T-helper 2 cell treated with Interferon-gamma antibody and Interleukin-4, amounts not matched to agents 5 μg/mL and 100 μg/mL, for 36 hours (primary cell): ENCODE measurements at places on chromosomes 16 and 17.

- peak; percentile 54 for DNase-seq
Observed at GRCh38 chr16:22077700-22078313, 14.5 kb upstream of the VWA3A start.

DNA sequence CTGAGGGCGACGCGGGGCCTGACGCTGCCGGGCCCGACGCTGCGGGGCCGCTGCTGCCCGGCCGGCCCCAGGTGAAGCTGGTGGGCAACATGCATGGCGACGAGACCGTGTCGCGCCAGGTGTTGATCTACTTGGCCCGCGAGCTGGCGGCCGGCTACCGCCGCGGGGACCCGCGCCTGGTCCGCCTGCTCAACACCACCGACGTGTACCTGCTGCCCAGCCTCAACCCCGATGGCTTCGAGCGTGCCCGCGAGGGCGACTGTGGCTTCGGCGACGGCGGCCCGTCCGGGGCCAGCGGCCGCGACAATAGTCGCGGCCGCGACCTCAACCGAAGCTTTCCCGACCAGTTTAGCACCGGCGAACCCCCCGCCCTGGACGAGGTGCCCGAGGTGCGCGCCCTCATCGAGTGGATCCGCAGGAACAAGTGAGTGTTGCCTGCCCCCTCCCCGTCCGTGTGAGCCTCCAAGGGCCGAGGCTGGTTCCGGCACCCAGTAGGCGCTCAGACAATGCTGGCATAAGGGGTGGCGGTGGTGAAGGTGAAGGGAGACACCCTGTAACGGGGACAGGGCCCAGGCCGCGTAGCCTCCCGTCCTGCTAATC is 676 bp downstream of the CPD start:
- peak; percentile 17 for DNase-seq

DNA sequence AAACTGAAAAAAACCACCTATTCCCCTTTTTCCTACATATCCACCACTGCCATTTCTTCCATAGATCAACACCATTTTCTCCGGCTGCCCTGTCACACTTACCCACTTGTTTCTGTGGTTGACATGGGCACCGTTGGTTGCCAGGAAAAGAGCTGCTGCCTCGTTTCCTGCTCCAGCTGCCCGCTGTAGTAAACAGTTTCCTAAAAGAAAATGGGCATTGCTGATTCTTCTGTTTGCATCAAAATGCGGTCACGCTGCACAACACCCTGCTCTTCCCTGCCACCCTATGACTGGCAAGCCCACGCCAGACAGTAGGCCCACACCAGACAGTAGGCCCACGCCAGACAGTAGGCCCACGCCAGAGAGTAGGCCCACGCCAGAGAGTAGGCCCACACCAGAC is 46.3 kb downstream of the CYB5D2 start:
- no peak for DNase-seq

DNA sequence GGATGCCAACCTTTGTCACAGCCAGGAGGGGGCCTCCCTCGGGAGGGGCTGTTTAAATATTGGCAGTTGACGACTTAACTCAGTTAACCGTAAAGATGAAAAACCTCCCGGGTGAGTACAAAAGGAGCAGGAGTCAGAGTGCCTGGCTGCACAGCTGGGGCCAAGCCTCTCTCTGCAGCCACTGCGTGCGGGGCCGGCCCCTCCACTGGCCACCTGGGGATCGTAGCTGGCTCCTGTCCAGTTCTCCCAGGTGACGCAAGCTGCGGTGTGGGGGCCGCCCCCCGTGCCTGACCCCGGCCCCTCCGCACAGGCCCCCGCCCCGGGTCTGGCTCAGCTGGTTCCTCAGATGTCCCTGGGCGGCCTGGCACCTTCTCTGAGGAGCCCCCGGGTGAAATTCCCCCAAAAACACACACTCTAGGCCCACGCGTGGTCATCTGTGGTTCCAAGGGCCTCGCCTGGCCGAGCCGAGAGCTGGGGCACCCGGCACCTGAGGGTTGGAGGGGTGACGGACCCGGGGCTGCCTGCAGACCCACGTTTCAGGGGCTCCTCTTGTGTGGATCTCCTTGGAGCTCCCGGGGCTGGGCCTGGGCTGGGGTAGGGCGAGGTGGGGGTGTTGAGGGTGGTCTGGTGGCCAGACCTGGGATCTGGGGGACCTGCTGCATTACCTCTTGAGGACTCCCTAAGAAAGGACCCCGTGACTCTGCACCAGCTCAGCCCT is 7.4 kb upstream of the CACNA1H start:
- no peak for DNase-seq

- DNase-seq, result no peak
Observed at GRCh38 chr17:10621397-10621796, 35.7 kb downstream of the MYH3 start.

DNA sequence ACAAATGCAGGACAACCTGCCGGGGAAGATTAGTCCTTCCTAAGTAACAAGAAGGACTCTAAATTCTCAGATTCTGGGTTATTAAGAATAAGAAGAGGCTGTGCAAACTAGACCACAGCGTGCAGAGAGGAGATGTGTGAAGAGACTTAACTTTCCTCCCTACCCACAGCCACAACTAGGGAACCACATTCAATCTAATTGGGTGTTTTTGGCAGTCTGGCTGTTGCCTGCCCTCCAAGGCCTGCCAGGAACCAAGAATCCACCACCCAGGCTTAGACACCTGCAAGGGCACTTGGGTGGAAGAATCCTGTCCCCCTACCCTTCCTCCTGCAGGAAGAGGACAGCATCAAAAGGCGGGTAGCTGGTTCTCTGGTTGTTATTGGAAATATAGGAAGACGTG is 202.0 kb downstream of the PARN start:
- DNase-seq, result no peak

GRCh38 chr16:12801511-12802042 is 2.1 kb downstream of the CPPED1 start:
- DNase-seq, result peak; percentile 56

- DNase-seq, result no peak
Observed at GRCh38 chr16:81618661-81619060, 160.4 kb upstream of the PLCG2 start.

GRCh38 chr16:54937671-54938211 is 7.1 kb downstream of the IRX5 start:
- DNase-seq, result no peak

- no peak for DNase-seq
Observed at GRCh38 chr16:88130681-88131080, 179.4 kb downstream of the BANP start.

GRCh38 chr17:73747221-73748002 is 103.2 kb upstream of the SDK2 start:
- no peak for DNase-seq

DNA sequence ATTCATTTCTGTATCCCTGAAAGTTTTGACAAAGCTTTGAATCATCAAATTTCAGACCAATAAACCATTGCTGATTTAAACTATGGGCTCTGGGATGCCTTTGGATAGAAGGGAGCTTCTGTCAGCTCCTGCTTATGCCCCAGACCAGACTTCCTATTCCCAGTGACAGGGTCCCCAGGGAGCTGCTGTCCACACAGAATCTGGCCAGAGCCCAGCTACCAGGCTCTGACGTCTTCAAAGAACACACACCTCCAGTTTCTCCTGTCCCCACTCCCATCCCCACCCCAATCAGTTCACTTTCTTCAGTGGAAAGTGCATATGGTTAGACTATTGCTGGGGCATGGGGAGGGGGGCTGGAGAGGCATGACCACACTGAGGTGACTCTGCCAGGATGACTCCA is 51.6 kb upstream of the SREBF1 start:
- no peak for DNase-seq

- no peak for DNase-seq
Observed at GRCh38 chr17:80138856-80139426, 8.0 kb downstream of the EIF4A3 start.

GRCh38 chr17:16442594-16443510 is 27.5 kb downstream of the TRPV2 start:
- no peak for DNase-seq

DNA sequence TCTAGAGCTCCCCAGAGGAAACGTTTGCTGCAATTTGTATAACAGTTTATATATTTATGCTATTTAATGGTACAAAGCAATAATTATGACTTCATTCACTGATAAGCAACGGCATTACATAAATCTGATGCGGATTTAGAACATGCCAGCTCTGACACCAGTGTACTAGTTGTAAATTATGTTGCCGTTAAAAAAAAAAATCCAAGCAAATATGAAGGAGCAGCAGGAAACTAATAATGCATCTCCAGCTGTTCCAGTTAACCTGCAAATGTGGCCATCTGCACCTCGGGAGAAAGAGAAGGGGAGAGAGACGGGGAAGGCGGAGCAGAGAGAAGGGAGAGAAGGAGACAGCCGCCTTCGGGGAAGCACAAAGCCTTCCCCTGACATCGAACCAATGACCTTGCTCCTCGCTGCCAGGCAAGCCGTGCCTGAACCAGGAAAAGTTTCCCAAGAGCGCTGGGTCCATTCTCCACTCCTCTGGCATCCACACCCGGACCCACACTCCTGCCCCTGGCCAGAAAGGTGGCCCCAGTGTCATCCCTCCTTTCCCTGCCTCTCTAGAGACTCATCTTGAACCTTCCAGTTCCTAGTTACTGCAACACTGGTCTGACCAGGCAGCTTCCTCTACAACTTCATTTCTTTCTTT is 174.8 kb downstream of the C16orf78 start:
- DNase-seq, result no peak

- no peak for DNase-seq
Observed at GRCh38 chr16:18013863-18014262, 322.7 kb downstream of the NPIPA8 start.

DNA sequence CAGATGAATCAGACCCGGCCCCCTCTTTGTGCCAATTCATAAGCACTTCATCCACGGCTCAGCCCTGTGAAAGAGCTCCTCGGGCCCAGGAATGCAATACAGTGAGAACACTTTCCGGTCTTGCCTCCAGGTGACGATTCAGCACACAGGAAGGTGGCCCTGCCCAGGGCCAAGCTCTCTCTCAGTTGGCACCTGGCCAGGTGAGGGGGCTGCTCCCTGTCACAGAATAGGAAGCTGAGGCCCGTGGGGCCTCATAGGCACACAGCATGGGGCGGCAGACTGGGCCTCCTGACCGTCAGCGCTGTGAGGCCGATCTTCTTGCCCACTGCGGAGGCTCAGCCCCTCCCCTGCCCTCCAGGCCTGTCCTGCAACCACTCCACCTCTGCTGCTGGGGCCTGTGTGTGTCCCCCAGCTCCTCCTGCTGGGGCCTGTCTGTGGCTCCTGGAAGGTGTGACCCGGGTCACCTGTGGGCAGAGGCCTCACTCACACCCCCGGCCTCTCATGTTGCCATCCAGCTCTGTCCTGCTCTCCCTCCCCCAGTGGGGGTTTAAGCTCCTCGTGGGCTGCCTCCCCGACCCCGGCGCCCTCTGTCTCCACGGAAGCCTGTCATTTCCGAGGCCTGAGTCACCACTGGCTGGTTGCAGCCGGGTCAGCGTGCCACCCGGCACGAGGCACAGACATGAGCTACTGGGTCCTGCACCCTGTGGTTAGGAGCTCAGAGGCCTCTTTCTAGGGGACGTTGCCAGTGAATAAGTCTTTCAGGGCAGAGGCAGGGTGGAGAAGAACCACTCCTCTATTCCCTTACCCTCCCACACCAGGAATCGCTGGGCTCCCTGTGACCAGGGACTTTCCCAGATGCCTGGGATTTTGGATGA is 114.4 kb downstream of the SEC14L1 start:
- no peak for DNase-seq

DNA sequence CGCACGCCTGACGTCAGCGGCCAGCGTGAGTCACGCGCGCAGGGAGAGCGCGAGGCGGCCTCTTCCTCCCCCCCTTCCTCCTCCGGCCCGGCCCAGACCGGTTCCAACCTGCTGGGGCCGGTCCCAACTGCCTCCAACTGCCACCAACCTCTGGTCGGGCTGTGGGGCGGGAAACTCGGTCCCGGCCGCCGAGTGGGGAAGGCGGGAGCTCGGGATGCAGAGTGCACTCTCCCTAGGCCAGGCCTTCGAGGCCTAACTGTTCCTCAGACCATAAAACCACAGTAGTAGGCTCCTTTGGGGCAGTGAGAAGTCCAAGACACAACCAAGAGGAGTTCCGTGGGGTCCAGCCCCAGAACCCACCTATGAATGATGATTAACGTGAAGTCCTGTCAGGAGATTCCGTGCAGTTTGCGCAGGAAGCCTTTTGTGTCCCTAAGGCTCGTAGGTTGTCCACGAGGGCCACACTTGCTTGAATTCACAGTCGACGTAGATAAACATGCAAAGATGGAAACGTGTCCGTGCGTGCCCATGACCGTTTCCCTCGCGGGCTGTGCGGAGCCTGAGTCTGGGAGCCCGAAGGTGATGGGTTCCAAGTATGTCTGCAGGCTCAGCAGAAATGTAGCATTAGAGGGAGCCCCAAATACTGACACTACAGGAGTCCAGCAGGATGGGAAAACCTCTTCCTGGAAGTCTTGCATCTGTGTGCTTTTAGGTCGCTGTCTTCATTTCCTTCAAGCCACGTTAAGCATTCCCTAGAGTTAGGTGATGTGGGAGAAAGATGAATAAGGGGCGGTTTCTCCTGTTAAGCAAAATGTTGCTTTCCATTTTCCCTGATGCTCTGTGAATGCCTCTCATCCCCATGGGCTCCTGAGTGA is 647 bp downstream of the UNK start:
- DNase-seq, result peak; percentile 90

GRCh38 chr17:65690626-65691310 is 129.3 kb upstream of the AXIN2 start:
- no peak for DNase-seq

DNA sequence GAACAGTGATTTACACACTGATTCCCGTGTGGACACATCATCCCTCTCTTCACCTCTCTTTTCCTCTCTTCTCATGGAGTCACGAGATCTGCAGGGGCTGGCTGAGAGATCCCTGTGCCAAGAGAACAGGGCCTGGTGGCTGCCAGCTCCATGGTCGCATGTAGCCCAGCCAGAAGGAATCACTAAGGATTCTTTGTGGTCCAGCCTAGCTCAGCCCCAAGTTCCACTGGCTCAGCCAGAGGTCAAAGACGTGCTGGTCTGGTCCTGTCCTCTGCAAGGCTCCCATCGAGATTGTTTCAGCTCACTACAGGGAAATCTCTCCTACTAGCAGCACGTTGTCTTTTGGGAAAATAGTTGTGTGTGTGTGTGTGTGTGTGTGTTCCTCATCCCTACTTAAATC is 66.4 kb downstream of the NDEL1 start:
- no peak for DNase-seq
